ENCODE measurements at places on chromosomes 3 and 15.

DNA sequence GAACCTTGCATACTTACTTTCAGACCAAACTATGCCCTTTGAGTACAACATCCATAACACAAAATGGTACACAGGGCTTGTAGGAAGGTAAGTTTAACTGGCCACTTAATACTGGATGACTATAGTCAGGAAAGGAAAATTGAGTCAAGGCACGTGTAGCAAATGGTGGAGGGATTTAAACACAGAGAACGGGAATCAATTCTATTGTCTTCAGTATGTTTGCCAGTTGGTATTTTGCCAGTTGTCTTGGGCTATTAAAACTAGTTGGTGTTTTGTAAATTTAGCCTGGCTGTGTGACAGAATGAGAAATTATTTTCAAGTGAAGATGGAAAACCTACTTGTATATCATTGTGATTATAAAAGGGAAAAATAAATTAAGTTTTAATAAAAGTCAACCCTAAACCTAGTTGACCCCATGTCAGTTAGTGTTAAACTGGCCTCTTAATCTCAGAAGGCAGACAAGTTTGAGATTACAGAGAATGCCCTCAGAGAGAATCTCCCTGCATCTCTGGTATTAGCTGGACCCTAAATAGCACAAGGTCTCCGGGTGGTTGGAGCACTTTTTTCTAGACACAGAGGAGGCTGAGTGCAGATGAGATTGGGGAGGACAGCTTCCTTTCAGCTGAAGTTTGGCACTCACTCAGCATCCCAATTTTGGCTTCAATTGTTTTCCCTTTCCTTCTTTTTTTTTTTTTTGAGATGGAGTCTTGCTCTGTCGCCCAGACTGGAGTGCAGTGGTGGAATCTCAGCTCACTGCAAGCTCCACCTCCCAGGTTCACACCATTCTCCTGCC, 91.2 kb downstream of the MB21D2 start:
- no peak for DNase-seq

GRCh38 chr3:97106652-97106989, 292.2 kb downstream of the EPHA6 start:
- no peak for DNase-seq

DNA sequence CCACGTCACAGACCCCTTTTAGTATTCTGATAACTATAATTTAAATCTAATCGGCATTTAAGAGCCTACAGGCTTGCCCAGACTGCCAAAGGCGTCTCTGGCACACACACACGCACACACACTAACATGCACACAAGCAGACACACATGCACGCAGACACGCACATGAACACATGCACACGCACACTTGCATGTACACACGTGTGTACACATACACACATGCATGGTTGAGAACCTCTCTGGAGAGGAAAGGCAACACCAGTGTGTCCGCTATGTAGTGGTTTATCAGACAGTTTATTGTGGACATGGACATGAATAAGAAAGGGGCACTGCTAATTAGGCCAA, 102.1 kb downstream of the FBLN2 start:
- no peak for DNase-seq

GRCh38 chr3:171557173-171557572, 97.0 kb upstream of the TNIK start:
- no peak for DNase-seq

- no peak for DNase-seq
Measured at GRCh38 chr3:174068035-174068434, 670.5 kb downstream of the NLGN1 start.

- DNase-seq: no peak
Measured at GRCh38 chr15:33047077-33047476, 147.4 kb downstream of the FMN1 start.

- no peak for DNase-seq
Measured at GRCh38 chr15:45555934-45556608, 31.1 kb upstream of the BLOC1S6 start.

DNA sequence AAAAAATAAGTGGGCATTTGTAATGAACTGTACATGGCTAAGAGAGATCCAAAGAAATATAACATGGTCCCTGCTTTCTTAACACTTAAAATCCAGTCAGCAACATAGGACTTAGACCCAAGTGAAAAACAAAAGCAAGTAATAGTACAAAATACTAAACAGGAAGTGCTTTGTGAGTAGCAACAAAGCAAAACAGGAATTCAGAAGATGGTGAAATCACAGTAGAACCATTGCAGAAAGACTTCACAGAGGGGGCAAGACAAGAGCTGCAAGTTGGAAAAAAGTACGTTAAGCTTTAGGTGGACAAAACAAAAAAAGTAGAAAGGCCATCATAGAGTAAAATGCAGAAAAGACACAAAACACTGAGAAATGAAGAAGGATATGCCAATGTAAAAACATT, 116.0 kb downstream of the TBC1D5 start:
- no peak for DNase-seq

- no peak for DNase-seq
Measured at GRCh38 chr3:19293295-19293694, 145.0 kb downstream of the KCNH8 start.

DNA sequence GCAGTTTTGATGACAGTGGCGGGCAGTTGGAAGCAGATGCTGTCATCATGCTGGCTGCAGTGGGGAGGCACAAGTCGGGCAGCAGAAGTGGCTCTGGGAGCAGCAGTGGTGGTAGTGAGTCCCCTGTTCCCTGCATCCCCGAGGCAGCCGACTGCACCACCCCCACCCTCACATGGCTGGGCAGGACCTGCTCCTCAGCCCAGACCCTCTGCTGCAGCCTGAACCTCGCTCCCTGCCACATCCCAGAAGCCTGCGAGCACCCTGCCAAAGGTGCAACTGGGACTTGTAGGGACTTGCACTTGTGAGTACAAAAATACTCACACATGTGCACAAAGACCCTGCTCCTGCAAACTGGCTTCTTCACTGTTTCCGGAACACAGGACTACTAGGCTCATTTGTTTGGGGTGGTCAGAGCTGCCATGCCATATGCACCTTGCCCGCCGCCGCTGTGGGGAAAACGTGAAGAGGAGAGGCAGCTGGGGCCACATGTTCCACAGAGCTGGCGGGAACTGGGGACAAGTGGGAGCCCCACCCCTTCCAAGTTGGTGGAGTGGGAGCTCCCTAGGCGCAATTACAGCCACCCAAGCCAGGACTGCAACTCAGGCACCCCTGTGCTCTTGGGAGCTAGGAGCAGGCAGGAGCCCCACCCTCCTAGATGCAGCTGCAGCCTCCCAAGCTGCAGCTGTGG, 2.2 kb downstream of the JMJD7 start:
- no peak for DNase-seq

DNA sequence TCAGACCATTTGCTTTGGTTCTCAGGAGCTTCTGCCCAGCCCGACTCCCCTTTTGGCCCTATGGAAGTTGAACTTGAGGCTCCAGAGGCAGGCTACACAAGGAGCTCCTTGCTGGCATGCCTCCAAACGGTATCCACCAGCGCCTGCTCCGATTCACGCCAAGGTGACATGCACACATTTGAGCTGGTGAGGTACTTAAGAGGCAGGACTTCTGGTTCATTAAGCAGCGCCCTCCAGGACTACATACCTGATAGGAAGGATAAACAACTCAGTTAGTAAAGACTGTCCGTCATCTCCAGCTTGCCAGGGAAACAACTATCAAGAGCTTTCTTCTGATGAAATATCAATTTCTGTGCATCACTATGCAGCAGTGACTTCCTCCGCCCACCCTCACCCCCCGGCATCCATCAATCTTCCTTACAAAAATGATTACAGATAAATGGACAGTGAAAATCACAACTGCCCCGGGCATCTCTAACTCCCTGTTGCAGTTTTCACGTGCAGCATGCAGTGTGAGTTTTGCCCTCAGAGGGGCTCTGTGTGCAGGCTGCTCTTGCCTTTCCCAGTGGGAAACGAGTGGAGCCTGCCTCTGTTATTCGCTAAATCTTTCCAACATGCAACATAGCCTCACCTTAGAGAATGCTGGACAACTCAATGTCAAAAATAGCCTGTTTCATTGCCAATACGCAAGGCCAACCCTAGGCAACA, 122.9 kb downstream of the ARRDC4 start:
- DNase-seq: no peak

GRCh38 chr3:72887705-72888545, at the start of gene GXYLT2:
TSS of gene GXYLT2 (plus strand) at chr3:72888046. CDS start at chr3:72888234, 188 bp downstream.
- peak; percentile 58 for DNase-seq

GRCh38 chr15:42121021-42121420, 26.7 kb upstream of the PLA2G4D start:
- DNase-seq: no peak

DNA sequence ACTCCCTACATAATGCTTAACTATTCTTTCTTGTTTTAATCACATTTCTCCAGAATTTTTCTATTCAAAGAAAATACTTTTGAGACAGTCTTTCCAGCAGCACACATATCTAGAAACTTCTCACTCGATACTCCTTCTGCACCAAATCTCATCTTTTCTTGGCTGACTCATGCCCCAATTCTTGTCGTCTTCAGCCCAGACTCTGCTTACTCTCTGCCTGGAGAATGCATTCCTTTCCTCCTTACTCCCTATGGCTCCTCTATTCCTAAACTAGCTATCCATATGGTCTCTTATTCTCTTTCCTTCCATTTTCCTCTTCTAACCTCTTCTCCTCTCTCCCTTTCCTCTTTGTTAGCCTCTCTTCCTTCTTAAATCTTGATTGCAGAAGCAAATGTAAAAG, 158.7 kb downstream of the GBE1 start:
- DNase-seq: no peak

GRCh38 chr3:35602395-35602936, 36.9 kb upstream of the ARPP21 start:
- no peak for DNase-seq

DNA sequence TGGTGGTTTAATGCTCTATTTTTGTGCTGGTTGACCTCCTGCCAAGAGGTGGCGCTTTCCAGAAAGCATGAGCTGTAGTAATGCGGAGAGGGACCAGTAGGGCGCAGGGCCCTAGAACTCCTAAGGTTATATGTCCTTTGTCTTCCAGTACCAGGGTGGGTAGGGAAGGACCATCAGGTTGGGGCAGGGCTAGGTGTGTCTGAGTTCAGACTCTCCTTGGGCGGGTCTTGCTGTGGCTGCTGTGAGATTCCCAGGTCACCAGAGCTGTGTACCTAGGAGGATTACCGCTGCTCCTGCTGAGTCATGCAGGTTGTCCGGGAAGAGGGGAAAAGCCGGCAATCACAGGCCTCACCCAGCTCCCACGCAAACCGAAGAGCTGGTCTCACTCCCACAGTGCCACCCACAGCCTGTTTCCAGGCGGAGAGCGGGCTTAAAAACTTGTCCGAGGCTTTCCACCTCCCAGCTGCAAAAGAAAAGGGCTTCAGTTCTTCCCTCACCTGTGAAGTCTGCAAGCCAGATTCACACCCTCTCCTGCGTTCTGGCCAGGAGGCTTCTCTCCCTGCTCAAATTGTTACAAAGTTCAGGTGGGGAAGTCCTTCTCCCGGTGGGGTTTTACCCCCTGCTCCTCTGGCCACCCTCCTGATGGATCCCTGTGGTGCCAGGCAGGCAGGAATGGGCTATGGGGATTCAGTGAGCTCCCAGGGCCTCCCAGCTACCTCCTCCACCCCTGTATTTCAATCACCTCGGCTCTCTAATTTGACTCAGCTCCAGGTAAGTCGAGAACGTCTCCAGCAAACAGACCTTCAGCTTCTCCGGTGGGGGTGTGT, 37.7 kb upstream of the BCHE start:
- DNase-seq: no peak

DNA sequence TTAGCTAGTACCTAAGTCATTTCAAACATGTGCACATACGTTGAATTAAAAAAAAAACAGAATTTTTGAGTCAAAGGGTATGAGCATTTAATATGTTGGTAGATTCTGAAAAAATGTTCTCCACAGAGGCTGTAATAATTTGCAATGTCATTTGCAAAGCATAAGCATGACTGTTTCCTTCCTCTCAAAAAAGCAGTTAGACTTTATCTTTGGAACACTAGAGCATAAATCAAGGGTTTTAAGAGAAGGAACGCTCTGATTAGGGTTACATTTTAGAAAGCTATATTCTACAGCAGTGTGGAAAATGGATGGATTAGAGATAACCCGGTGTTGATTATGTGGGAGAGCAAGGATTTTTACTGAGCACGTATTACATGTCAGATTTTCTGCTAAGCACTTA, 193.7 kb downstream of the WDR72 start:
- DNase-seq: no peak

GRCh38 chr15:78422571-78423340, 15.3 kb upstream of the IREB2 start:
- DNase-seq: peak; percentile 36

DNA sequence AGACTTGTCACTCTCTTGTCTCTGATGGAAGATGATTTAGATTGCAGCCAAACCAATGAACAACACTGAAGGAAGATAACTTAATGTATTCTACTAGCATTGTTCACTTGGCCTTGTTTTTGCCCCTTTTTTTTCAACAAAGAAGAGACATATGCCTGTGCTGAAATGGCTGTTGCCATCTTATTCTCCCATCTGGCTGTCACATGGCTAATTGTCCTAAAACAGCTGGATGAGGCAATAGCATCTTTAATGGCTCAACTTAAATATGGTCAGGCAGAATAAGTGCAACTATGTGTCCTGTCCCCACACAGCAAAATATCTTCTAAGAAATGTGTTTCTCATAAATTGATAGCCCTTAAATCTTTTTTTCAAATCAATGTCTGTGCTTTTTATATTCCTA, 576.9 kb downstream of the TUSC7 start:
- no peak for DNase-seq

GRCh38 chr15:32122013-32122412, 91.7 kb downstream of the CHRNA7 start:
- DNase-seq: no peak

- DNase-seq: no peak
Measured at GRCh38 chr3:94019659-94020058, 8.7 kb downstream of the STX19 start.

- DNase-seq: peak; percentile 3
Measured at GRCh38 chr15:89177633-89178306, 43.6 kb downstream of the RLBP1 start.

GRCh38 chr3:58991026-58991425, 58.8 kb downstream of the CFAP20DC start:
- no peak for DNase-seq

DNA sequence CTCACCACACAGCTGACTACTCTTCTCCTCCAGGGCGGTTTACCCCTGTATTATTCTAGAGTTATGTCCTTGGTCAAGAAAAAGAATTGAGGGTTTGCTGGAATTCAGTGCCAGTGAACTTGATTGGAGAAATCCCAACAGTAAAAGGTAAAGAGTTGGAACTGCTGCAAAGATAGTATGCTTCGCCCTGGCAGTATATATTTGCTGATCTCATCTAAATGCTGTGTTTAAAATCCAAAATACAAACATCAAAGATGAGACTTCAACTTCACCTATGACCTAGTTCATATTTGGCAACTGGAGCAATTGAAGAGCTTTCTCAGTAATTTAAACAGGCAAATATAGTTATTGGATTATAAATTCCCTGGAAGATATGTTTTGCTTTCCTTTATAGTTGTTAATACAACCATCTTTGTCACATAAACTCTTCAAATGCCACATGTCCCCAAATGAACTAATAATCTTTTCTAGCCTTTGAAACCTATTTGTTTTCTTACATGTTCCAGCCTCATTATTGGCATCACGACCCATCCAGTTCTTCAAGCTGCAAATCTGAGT, 6.5 kb downstream of the KCNH8 start:
- DNase-seq: no peak

- no peak for DNase-seq
Measured at GRCh38 chr3:16427103-16427965, 86.2 kb downstream of the RFTN1 start.

- DNase-seq: no peak
Measured at GRCh38 chr3:186869253-186870100, 27.0 kb downstream of the ADIPOQ start.

Measured in NCI-H526 treated with DMSO at 0.1 percent for 48 hours (cell line).